ENCODE measurements at places on chromosomes 1 and 21.

GRCh38 chr21:23542097-23542496, 2065.2 kb downstream of the MRPL39 start:
- DNase-seq: no peak

DNA sequence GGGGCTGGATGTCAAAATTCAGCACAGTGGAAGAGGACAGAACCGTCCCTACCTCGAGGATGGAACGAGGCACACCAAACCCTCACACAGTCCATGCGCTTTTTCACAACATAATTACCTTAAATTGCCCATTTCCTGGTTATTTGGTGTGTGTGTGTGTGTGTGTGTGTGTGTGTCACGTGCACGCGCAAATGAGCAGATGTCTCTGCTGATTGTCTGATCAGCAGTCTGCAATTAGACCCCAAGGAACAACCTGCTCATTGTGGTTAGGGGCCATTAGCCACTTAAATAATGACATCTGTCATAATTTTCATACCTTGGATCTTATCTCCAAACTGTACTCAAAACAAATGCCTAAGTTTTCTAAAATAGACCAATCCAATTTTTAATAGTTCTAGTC, 23.2 kb downstream of the AVPR1B start:
- no peak for DNase-seq

GRCh38 chr1:207605444-207606361, 39.2 kb upstream of the CR1L start:
- no peak for DNase-seq

DNA sequence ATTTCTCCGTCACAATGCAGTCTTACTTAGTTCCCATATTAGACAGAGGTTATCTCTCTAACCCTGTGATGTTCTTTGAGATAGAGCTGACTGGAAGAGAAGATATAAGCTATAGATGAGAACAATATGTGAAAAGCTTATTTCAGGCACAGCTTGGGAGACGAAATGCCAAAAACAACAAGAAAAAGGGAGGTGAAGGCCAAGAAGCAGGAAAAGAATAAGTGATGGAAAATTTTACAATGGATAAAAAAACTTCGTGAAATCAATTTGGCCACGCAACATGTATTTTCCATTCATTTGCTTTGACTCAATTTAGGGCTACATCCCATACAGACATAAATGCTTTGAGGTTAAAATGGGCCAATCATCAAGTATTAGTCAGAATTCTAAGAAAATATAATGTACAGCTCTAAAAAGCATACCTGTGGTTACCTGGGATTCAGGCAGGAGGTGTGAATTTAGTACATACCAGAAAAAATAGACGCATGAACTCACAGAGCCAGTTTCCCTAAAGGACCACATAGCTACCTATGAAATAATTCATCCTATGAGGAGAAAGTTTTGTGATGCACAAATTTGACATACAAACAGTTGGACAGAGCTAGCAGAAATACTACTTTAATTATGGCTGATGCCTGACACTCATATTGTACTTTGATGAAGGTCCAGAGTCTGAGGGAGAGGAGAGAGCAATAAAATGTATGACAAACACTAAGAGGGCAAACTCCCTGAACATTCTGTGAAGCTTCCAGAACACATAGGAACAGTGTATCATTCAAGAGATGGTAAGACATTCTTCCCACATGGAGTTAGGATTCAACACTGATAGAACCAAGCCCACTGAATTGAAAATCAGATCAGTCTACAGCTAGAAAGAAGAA, 12.1 kb downstream of the RGS1 start:
- DNase-seq: no peak

DNA sequence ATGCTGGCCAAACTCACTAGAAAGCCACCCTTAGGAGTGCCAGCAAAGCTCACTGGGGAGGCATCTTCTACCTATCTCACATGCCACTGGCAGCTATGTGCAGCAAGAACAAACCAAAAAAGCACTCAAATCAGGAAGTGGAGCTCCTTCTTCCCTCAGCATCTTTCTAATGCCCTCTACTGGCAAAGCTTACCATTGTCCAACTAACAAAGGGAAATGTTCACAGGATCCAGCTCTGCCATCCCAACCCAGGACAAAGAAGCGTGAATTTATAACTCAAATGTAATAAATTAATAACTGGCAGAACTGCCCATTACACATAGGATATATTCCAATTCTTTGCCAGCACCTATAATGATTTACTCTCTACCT, 38.9 kb downstream of the LEPR start:
- peak; percentile 37 for DNase-seq

- no peak for DNase-seq
Observed at GRCh38 chr1:236581528-236581927, 22.8 kb downstream of the HEATR1 start.

- no peak for DNase-seq
Observed at GRCh38 chr1:204361341-204361771, 1.6 kb upstream of the PLEKHA6 start.

DNA sequence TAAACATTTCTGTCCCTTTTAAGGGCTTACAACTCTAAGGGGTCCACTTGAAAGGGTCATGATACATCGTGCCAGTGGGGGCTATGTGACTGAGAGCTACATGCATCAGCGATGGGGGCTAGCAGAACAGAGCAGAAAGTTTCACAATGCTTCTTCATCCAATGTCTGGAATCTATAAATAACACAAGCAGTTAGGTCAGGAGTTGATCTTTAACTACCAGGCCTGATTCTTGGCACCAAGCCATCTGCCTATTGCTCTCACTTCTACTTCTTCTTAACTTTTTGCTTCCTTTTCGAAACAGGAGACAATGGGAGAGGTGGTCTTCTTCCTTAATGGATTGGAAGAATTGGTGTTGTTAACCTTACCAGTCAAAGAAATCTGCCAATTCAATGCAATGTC, 410.0 kb downstream of the TGFB2 start:
- no peak for DNase-seq

DNA sequence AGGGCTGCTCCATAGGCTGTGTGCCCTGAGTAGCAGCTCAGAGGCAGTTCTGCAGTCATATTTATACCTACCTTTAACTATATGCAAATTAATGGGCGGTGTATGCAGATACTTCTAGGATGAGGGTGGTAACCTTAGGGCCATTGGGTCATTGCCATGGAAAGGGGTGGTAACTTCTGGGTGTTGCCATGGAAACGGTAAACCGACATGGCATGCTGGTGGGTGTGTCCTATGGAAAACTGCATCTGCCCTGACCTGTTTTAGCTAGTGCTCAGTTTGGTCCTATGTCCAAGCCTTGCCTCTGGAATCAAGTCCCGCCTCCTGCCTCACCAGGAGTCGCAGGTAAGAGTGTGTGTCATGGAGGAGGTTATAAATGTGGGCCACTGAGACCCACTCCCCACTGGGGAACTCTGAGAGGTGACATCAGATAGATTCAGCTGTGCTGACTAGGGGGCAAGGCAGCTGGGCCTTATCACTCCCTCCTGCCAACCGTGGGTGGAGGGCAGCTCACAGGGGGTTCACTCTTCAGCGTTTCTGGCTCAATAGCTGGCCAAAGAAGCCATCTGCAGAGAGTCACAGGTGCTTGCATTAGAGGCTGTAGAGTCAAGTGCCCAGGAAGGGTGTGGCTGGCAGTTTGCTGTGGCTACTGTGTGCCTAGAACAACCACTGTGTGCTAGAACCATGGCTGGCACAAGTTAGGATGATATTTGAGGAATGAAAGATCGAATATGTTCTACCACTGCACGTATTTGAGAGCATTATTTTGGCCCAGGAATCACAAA, 19.0 kb downstream of the BACE2 start:
- no peak for DNase-seq

DNA sequence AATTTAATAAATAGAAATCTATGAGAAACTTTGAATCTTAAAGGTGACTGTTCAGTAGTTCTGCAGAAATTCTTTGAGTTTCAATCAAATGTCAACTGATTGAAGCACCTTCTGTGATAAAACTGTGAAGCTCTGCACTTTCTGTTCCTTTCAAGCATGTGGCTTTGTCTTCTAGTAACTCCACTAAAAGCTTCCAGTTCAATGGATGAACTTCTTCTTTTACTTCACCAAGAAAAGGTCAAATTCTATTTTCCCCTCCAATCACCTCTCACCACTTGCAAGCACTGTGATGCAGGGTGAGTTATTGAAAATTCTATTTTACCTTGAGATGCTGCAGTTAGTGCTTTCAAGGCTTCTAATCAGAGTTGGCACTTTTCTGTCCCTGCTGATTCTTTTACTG, 515.3 kb upstream of the B3GALT2 start:
- peak; percentile 6 for DNase-seq

DNA sequence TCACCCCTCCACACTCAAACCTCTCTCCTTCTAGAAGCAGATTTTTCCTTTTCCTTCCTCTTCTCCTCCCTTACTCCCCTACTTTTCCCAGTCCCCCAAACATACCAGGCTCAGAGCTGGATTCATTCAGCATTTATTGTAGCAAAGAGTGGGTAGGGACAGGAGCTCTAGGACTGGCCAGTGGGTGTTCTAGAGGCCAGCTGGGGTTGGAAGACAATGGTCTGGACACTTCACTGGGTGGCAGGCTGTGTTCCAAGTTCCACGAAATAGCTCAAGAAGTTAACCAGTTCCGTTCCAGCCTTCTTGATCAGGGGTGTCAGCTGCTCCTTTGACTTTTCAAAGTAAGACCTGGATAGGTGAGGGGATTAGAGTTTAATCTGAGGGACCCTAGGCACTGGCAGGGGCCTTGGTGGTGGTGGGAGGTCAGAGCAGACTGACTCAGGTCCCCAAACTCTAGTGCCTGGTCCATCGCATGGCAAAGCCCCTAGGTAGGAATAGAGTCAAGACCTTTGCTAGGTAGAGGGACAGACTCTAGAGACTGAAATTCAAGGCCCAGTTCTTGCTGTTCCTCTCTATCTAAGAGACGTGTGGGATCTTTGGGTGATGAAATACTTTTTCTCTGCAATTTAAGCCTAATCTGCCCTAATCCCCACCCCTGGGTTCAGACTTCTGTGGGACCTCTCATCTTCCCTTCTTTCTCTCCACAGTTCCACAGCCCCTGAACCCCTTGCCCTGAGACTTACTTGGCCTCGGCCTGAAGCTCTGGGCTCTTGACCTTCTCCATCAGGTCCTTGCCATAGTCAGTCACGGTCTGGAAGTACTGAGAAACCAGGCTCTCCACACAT, 1.0 kb downstream of the APOA2 start:
- DNase-seq: no peak

- DNase-seq: no peak
Observed at GRCh38 chr1:223219846-223220610, 77.0 kb upstream of the TLR5 start.

DNA sequence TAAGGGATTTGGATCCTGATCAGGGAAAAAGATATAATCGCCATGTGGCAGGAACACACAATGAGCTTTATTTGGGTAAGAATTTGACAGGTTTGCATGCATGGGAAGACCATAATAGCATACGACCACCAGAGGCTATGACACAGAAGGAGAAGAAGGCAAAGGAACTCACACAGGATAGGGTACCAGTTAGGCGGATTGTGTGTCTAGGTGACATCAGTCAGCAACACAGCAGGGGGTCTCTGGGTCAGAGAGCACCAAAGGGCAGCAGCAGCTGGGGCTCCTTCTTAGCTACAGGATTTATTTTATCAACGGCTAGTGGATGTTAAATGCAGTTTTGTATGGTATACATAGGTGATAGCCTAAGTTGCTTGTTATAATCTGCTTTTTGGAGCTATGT, 551.3 kb downstream of the KCNT2 start:
- DNase-seq: no peak

DNA sequence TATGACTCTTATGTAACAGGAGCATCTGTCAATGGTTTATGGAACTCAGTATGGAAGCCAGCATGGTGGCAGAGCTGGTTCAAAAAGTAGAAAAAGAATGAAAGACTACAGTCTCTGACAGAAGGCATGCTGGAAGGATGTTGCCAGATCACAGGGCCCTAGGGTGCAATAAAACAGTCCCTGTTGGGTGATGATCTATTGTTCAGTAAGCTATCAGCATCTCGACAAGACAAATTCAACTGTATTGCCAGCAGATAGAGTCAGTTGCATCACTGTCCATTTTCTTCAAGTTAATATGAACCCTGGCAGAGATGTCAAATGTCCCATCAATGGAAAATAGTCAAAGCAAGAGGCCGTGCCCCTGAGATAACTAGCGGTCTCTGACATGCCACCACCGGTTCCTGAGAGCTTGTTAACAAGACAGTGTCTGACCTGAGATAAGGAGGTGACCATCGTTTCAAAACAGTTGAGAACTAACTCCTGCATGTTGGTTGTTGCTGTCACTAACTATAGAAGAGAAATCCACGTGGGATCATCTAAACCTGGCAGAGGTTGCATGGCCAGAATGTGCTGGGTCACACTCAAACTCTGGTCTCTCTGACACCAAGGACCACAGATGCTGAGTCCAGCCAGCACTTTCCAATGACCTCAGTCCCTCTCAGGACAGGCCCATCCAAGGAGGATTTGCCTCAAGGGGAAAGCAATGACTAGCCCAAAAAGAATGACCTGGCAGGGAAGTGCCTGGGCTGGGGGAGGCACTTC, 125.9 kb downstream of the RIPK4 start:
- no peak for DNase-seq

- DNase-seq: no peak
Observed at GRCh38 chr1:230900984-230901383, 32.7 kb upstream of the C1orf198 start.

GRCh38 chr1:114521396-114522263, 10.6 kb upstream of the TRIM33 start:
- no peak for DNase-seq

DNA sequence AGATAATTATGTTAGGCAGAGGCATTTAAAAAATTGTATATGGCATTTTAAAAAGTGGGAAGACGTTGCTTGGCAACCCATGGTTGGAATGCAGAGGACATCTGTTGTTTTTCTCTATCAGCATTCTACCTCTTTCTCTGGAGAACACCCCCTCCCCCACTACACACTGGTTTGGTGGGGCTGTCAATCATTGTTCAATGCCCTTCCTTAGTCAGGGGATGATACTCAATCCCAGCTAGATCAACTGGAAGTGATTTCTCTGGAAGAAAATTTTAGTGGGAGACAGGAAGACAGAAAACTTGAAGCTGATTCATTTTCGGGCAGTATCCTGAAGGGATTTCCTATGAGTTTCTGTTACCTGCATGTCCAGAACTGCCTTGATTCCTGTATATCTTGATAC, 35.7 kb upstream of the CAP1 start:
- no peak for DNase-seq

GRCh38 chr21:40128891-40129290, 261.7 kb downstream of the PCP4 start:
- no peak for DNase-seq

DNA sequence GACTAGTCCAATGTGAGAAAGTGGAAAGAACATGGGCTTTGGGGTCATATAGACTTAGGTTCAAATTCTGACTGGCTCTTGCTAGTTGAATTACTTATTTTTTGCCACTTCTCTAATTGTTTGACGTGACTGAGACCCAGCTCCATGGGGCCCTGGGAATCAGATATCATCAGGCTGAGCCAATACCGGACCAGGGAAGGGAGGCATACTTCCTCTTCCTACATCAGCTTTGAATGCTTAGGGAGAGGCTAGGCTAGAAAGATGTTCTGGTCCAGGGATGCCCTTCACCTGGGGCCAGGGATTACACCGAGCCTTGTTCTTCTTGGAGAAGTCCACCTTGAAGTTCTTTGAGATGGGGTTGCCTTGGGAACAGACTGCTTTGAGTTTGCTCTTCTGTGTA, 3.7 kb upstream of the NR1I3 start:
- DNase-seq: no peak
